ENCODE measurements at places on chromosomes 1 and 21.

DNA sequence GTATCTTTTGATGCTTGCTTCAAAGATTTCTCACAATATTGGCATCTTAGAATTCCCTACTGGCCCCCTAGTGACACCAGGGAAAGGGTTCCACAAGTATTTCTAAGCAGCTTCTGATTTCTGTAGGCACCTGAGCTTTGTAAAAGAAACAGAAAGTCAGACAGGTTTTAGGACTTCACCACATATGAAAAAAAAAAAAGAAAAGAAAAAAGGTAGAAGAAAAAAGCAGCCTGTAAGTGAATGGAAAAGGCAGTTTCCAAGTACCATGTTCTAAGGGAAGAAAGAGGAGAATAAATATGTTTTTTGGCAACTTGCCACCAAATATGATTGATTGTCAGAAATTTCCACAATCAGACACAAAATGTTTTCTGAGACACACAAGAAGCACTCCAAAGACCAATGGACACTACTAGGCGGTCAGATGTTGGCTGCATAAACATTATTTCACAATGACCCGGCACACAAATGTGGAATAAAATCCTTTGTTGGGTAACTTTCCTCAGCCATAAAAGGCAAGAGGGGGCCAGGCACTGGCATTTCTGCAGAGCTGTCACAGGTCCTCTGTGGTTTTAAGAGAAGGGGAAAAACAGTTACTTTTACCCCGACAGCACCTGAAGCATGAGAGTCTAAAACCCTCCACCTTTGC, 12.7 kb upstream of the CPLANE2 start:
- DNase-seq, result no peak
- peaks cover 10% of the 10 kb centered on the region for H3K36me3 ChIP-seq
- H3K4me1 ChIP-seq, result no peaks in the 10 kb centered on the region
- H3K27ac ChIP-seq, result no peak overlapping the region
- H3K4me3 ChIP-seq, result no peak overlapping the region
- no peaks in the 10 kb centered on the region for H3K27me3 ChIP-seq

GRCh38 chr1:211929683-211930082, 99.1 kb upstream of the LPGAT1 start:
- no peak for DNase-seq
- H3K36me3 ChIP-seq, result no peaks in the 10 kb centered on the region
- no peak overlapping the region for H3K4me3 ChIP-seq
- no peaks in the 10 kb centered on the region for H3K27me3 ChIP-seq
- H3K27ac ChIP-seq, result no peak overlapping the region

- no peak overlapping the region for H3K4me3 ChIP-seq
- no peak for DNase-seq
- no peaks in the 10 kb centered on the region for H3K36me3 ChIP-seq
- peaks cover 2% of the 10 kb centered on the region for H3K4me1 ChIP-seq
Observed at GRCh38 chr1:47776667-47777131, 220.5 kb downstream of the TRABD2B start.

DNA sequence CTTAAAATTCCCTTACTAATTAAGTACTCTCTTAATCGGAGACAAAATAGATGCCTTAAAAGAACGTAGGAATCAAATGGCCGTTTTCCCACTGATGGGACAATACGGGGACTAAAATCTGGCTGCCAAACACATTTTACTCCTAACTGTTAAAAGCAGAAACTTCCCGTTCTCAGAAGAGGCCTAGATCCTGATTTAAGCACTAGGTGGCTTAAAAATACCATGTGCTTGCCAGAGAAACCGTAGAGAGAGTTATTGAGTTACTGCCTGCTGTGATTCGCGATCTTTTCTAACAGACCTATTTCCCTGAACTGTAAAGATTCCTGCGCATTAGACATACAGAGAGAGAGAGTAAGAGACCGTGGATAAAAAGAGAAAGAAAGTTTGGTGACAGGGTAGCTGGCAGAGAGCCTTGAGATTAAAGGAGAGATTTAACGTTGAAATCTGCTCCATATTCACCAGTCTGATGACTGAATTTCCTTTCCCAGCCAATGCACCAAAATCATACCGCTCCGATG, 54.4 kb upstream of the STUM start:
- no peak for DNase-seq
- no peaks in the 10 kb centered on the region for H3K36me3 ChIP-seq
- no peak overlapping the region for H3K27ac ChIP-seq
- no peak overlapping the region for H3K4me3 ChIP-seq
- H3K27me3 ChIP-seq, result no peaks in the 10 kb centered on the region

DNA sequence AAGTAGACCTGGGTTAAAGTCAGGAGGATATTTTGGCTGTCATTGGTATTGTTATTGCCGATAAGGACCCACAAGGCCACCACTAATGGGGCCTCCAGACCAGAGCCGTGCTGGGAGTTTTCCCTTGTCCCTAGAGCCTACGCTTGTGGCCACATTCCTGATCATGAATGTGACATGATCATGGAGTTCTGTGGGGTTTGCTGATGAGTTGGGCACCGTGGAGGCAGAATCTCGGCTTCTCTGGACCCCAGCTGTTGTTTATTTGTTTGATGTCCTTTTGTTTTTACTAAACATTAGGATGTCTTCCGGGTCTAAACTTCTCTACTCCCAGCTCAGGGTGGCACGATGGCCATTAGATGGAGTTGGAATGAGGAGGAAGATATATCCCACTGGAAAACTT, 74.9 kb upstream of the TMPRSS2 start:
- H3K27me3 ChIP-seq, result no peaks in the 10 kb centered on the region
- no peak overlapping the region for H3K4me3 ChIP-seq
- H3K4me1 ChIP-seq, result peaks cover 4% of the 10 kb centered on the region
- no peak overlapping the region for H3K27ac ChIP-seq
- no peaks in the 10 kb centered on the region for H3K36me3 ChIP-seq

- no peaks in the 10 kb centered on the region for H3K36me3 ChIP-seq
- no peaks in the 10 kb centered on the region for H3K27me3 ChIP-seq
- no peak overlapping the region for H3K27ac ChIP-seq
- H3K4me1 ChIP-seq, result no peaks in the 10 kb centered on the region
- no peak for DNase-seq
- no peak overlapping the region for H3K4me3 ChIP-seq
Observed at GRCh38 chr1:79662596-79662995, 656.1 kb upstream of the ADGRL4 start.

GRCh38 chr1:206831650-206832049, 33.8 kb upstream of the IL20 start:
- no peaks in the 10 kb centered on the region for H3K27me3 ChIP-seq
- no peak for DNase-seq
- no peak overlapping the region for H3K27ac ChIP-seq
- no peaks in the 10 kb centered on the region for H3K36me3 ChIP-seq
- H3K4me3 ChIP-seq, result no peak overlapping the region

Measured in iPS DF 6.9 (cell line).